ENCODE measurements at places on chromosomes 3 and 15.

GRCh38 chr3:46409739-46410489 lies 2.9 kb downstream of the CCRL2 start:
- DNase-seq: no peak

- peak; percentile 65 for DNase-seq
Observed at GRCh38 chr3:44554626-44555592, at the start of gene ZKSCAN7. ZKSCAN7 (plus strand) TSS chr3:44555193; CDS start chr3:44557048, 1,855 bp downstream.

DNA sequence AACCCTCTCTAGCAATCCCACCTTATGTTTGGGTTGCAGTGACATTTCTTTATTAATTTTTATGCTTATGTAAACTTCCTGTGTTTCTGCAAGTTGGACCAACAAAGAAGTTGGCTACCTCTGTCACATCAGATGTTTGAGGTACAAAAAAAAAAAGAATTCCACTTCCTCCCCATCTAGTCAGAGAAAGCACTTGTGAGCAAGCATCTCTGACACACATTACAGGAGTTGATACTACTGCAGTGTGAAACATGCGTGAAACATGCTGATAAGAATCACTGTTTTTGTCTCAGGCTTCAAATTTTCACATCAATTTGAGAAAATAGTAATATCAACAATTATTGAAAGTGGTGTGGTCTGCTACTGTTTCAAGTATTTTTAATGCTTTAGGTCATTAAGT lies 1.3 kb downstream of the SCAANT1 start:
- DNase-seq: peak; percentile 37

- DNase-seq: no peak
Observed at GRCh38 chr15:55942332-55942731, 51.1 kb downstream of the NEDD4 start.

GRCh38 chr15:78726870-78727551 lies 84.3 kb downstream of the ADAMTS7 start:
- DNase-seq: peak; percentile 16

DNA sequence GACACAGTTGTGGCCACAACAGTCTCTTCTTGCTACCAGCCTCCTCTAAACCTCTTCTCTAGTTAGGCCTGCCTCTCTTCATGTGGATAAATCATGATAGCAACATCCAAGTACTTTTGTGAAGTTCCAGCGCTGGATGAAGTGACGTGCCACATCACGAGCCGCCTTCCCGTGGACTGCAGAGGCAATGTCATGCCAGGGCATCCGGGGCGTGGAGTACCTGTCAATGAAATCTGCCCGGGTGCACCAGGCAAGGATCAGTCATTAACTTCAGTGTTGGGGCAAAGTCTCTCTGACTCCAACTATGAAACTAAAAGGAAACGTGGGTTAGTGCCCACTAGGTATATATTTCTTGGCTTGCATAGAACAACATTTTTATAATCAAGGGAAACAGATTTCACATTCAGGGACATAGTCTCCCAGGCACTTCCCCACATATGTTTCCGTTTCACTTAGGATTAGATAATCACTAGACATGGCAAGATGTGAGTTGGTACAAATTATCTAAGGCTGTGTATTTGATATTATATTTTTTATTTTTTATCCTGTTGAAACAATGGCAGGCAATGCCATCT lies 133.6 kb downstream of the PLD1 start:
- DNase-seq: no peak

DNA sequence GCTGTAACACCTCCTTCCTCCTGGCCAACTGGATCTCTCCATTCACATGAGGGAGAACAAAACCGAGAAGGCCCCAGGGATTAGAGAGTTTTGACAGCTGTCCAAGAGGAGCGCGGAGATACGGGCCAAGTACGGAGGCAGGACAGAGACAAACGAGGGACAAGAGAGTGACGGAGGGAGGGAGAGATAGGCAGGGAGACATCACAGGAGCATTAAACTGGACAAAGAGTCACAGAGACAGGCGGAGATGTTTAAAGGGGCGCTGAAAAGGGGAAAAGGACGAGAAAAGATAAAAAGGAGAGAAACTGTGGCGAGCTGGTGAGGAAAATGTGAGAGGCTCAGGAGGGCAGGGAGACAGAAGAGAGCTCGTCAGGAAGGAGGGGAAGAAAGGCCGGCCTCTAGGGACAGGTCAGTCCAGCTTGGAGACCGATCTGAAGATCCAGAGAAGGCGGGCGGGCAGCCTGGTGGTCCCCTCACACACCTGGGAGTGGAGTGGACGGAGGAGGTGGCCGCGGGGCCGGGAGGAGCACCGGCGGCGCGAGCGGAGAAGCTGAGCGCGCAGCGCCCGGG lies 40.5 kb upstream of the ROPN1 start:
- peak; percentile 12 for DNase-seq

DNA sequence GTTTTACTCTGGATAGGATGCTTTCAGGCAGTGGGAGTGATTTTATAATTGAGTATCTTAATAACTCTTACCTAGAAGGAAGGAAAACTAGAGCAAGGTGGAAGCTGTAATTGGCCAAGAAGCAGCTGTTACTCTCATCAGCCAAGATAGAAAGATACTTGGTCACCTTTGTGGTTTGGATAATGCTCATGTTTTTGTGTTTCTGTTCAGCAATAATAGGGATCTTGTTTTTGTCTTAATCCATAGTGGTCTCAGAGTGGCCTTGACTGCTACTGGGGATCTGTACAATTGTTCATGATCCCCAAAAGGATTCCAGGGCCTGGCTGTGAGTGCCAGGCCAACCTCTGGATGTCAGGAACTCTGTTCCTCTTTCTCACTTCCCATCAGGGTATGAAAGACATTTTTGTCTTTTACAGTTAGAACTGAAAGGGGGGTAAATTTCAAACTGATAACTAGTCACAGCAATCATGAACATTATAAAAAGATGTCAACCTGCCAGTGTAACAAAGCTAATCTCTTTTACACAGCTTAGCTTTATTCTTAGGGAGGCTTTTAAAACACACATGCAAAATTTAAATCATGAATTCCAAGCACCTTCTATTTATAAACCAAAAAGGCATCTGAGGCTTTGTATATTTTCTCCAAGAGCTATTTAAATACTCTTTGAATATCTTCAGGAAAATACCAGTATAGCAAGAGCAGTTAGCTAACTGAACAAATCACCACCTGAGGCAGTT lies 6.0 kb downstream of the UBL7 start:
- no peak for DNase-seq

DNA sequence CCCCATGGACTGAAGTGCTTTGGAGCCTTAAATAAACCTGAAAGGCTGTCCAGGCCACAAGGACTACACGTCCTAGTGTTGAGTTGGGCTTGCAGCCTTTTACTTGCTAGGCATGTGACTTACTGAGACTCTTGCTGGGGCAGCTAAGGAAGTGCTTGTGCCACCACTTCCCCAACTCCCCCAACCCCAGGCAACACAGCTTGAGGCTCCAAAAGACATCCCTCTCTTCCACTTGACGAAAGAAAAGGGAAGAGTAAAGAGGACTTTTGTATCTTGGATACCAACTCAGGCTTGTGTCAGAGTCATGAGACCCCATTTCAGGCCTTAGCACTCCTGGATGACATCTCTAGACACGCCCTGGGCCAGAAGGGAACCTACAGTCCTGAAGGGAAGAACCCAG lies 109.8 kb downstream of the XRN1 start:
- no peak for DNase-seq

DNA sequence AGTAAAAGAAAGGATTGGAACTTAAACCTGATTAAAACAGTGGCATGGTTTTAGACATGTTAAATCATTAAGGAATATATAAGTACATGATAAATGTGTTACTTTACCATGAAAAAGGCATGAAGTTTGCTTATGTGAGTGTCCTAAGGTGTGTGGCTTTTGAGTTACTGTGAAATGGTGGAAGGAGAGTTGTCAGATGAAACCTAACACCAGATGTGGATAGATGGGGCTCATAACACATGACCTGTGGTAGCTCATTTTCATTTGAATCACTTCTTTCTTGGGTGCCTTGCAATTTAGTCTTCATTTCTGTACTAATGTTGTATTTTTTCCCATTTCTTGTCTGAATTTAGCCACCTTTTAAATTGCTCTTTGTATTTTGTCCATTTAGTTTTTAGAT lies 13.0 kb downstream of the MEF2A start:
- no peak for DNase-seq

- peak; percentile 74 for DNase-seq
Observed at GRCh38 chr3:149620291-149621020, 37.4 kb downstream of the WWTR1 start.

DNA sequence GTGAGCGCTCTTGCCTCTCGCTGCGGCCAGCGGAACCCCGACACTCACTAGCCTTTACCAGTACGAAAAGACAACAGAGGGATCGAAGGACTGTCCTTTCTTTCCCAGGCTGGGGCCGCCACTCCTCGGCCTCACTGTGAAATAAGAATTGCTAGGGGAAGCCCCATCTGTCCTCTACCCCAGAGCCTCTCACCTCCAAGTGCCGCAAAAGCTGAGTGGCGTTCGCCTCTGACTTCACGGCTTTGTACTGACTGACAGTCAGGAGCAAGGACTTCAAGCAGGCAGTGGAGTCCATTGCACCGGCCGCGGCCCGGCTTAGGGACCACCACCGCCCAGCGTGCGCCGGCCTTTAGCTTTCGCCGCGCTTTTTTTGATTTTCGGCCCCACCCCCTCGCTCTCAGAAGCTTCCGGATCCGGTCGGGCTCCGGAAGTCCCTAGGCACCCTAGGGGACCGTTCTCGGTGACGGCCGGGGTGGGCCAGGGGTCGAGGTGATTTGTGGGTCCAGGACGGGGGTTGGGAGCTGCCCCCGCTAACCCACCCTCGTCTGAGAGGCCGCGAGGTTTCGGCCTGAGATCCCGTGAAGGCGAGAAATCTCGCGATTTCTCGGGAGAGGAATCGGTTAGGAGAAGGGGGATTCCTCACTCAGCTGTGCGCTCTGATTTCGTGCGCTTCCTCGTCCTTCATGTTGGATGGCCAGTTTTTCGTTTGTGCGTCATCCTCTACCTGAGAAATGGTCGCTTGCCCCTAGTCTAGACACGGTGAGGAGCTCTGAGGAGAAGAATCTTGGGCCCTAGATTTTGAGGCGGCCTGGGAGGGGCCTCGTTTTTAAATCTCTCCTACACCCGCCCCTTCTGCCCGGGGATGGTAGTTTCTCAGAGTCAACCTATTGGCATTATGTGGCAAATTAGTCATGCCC lies at the start of the genes CIP2A and DZIP3:
Gene CIP2A, minus strand, starts transcription at position 358 of the 917 bp plus-strand sequence. Its CDS starts 63 bp downstream, at position 295.
Gene DZIP3, plus strand, starts transcription at position 642 of the 917 bp plus-strand sequence. CDS start 15,685 bp downstream, outside the sequence.
- peak; percentile 96 for DNase-seq

- no peak for DNase-seq
Observed at GRCh38 chr3:111967068-111967467, 11.8 kb upstream of the ABHD10 start.

DNA sequence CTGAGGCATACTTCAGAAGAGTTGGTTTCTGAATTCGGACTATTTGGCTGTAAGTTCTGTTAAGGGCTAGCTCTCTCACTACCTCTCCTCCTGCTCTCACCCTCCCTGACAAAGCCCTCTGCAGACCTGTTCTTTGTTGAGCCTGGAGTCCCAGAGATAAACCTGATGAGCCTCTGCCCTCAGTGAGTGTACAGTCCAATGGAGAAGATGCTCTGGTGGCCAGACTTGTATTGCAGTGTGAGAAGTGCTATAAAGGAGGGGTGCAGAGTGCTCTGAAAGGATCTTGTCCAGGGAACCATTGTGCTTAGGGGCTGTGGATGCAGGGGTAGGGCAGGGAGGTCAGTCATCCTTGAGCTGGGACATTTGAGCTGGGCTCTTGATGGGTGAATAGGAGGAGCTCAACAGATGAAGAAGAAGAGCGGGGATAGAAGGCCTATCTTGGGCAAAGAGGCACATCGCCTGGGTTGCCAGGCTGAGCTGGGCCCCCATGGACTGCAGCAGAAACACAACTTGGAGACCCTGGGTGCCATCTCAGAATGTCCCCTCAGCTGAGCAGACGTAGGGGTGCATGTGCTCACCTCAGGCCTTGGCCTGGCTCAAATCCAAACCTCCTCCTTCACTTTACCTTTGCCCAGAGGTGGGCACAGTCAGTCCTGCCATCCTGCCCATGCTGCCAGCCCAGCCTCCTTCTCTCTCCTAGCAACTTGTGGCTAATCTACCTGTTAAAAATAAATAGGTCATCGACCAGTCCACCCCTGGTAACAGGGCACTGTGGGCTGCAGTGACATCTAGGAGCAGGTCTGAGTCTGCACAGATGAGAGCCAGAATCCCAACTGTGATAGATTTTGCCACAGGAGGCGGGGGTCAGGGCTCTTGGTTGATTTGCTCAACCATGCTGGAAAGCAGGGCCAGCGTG lies 3.3 kb downstream of the CAND2 start:
- DNase-seq: no peak

DNA sequence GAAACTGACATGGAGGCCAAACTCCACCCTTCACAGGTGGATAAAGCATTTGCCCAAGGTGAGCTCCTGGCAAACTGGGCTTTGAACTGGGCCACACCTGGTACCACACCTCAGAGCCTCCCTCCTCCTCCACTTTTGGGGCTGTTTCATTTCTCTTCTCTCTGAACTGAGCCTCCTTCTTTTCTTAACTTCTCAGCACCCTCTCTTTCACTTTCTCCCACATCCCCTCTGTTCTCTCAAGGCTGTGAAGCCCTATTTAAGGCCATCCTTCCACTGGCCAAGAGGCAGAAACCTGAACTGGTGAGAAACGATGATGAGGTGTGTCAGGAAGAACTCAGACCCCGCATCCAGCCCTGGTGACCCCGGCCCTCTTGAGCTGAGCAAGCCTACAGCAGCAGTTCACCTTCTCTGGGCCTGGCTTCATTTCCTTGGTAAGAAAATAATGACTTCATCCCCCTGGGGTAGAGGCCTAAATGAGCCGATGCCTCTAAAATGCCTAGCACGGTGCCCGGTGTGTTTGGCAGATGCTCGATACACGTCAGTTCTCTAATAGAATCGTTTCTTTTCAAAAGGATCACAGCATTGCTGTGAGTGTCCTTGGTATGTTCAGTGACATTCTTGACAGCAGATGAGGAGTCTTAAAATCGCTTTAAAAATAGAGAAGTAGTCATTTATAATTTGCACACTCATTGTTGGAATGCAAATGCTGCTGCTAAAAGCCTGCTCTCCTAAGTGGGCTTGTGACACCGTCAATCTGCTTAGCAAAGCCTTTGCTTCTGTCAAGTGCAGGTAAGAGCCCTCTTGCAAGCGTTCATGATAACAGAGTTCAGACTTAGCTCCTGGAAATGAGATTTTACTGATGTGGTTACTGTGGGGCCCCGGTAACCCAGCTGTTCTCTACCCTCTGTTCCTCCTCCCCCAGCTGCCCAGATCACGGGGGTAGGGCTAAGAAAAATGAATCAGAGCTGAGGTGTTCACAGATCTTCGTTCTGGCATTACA lies 97.7 kb upstream of the ATP2B2 start:
- DNase-seq: no peak

DNA sequence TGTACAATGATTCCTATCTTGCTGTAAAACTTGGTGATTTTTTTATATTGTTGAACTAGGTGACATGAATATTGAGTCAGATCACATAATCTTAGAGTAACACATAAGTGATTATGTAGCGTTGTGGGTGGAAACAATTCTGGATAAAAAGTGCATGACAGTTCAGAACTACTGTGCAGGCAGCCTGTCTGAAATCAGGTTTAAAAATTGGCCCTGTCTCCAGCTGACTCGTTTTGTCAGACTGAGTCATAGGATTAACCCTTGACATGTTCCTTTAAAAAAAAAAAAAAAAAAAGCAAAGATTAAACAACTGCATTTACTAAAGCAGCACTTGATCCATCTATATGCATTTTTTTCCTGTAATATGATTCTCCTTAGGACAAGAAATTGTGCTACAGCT lies 160.0 kb upstream of the CGNL1 start:
- DNase-seq: peak; percentile 82

GRCh38 chr3:178120367-178120766 lies 415.9 kb upstream of the KCNMB2 start:
- no peak for DNase-seq
